ENCODE measurements at places on chromosomes 2 and 18.

DNA sequence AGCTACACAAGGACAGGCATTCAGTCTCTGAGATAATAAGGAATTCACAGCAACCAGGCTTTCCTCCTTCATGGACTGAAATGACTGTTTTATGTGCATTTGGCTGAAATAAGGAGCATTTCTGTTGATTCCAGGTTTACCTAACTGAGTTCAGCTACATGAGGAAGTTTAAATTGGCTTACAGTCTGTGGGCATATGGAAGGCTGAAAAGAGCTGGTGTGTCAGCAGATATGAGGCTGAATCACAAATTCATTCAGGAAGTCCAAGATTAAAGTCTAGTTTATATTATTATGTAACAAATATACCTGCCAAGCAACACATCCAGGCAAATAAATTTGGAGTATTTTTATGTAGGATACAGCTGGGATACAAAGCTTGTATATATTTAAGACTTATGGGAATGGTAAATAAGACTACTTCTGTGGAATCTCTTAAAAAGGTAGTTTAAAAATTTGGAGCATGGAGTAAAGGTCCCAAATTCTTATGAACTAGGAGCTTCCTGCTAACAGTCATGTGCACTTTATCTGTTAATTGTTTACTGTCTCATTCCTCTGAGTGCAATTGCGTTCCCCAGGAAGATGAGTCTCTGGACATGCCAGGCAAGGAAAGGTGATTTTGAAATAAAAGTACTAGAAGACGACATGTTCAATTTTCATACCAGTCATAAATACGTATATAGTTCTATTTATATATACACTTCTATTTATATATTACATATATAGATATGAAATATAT, 53.0 kb downstream of the ZC3H8 start:
- DNase-seq = no peak

GRCh38 chr2:97769711-97770110, 56.3 kb downstream of the ZAP70 start:
- DNase-seq = no peak

- no peak for DNase-seq
Measured at GRCh38 chr2:16640001-16640700, 25.5 kb downstream of the CYRIA start.

GRCh38 chr2:119282996-119283511, 59.4 kb downstream of the STEAP3 start:
- DNase-seq = no peak

- DNase-seq = no peak
Measured at GRCh38 chr18:23283916-23284430, 148.7 kb downstream of the CABLES1 start.

GRCh38 chr2:32838418-32838817, 108.3 kb upstream of the LTBP1 start:
- DNase-seq = no peak

GRCh38 chr2:98234776-98235175, 111.5 kb upstream of the CNGA3 start:
- DNase-seq = no peak

- no peak for DNase-seq
Measured at GRCh38 chr2:79901161-79901560, 388.3 kb downstream of the CTNNA2 start.

GRCh38 chr2:120853306-120854013, 117.8 kb downstream of the GLI2 start:
- DNase-seq = no peak

GRCh38 chr2:42147641-42148274, 21.4 kb upstream of the EML4 start:
- DNase-seq = no peak

GRCh38 chr2:15184491-15184890, 376.6 kb downstream of the NBAS start:
- DNase-seq = no peak

DNA sequence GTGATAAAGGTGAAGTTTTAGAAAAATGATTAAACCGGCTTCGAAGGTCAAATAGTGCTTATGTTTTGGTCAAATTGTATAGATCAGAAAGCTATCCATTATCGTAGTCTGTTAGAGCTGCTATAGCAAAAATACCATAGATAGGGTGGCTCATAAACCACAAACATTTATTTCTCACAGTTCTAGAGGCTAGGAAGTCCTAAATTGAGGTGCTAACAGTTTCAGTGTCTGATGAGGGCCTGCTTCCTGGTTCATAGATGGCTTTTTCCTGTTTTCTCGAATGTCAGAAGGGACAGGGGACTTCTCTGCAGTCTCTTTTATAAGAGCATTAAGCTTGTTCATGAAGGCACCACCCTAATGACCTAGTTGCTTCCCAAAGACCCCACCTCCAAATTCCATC, 186.6 kb upstream of the ERBB4 start:
- no peak for DNase-seq

- DNase-seq = no peak
Measured at GRCh38 chr18:25177631-25178030, 174.3 kb downstream of the ZNF521 start.
